ENCODE measurements at places on chromosomes 5 and 9. TPM values are rescaled to one million over a fixed set of nuclear protein-coding genes. Genes with fewer than 3 reads are reported as not detected.

GRCh38 chr5:54829102-54829501, 156.3 kb downstream of the ESM1 start:
- H3K4me1 ChIP-seq = peaks cover 3% of the 10 kb centered on the region
- no peak overlapping the region for H3K27ac ChIP-seq
- no peaks in the 10 kb centered on the region for H3K36me3 ChIP-seq
- DNase-seq = no peak

DNA sequence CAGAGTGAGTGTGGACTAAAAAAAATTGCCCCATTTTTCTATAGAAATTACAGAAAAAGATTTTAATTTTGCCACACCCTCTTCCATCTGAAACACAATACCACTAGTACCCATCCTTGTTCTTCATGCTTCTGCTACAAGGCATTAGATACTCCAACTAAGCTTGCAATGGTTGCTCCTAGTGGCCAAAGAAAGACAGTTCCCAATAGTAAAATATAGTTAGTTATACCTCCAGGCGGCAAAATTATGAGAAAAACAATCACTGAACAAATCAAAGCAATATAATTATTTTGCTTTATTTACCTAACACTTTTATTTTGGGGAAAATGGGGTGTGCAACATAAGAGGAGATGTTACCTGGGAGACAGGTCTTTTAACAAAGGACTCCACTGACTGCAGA, 101.2 kb downstream of the RAPGEF6 start:
- no peak overlapping the region for H3K27ac ChIP-seq
- no peak for DNase-seq
- H3K4me1 ChIP-seq = no peaks in the 10 kb centered on the region
- no peak overlapping the region for H3K4me3 ChIP-seq

DNA sequence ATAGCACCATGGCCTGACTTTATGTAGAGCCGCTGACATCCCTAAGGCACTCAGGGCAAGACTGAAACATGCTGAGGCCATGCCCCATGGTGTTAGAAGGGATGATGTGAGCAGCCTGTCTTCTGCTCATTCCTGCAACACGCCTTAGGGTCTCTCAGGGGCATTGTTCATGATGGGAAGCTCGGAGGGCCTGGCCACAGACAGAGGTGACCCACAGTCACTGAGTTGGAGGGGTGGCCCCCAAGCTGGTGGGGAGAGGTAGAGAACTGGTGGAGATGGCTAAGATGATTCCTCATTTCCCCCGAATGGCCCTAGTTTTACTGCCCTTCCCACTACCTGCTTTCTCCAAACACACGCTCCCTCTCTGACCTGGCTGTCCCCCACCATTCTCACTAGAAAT, 135.2 kb downstream of the BARX1 start:
- peaks cover 13% of the 10 kb centered on the region for H3K27me3 ChIP-seq
- peaks cover 7% of the 10 kb centered on the region for H3K4me1 ChIP-seq
- no peak for DNase-seq
- H3K36me3 ChIP-seq = no peaks in the 10 kb centered on the region
- H3K4me3 ChIP-seq = no peak overlapping the region

DNA sequence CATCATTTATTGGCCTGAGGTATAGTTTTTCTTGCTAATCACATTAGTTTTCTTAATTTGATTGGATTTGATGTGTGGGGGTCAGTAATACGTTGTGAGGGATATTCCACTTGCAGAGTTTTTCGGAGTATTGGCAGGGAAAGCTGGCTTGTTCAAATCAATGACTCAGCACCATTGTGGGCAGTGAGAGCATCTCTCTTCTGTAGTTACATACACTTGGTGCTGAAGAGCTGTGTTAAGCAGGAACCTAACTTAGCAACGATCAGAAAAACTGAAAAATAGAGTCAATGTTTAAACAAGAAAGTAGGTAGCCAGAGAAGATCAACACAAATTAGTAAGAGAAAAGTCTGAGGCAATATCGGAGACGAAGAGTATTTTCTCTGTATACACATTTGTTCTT, 344.6 kb upstream of the EDIL3 start:
- no peak overlapping the region for H3K4me3 ChIP-seq
- H3K27me3 ChIP-seq = no peaks in the 10 kb centered on the region
- no peak for DNase-seq
- no peaks in the 10 kb centered on the region for H3K36me3 ChIP-seq
- H3K4me1 ChIP-seq = no peaks in the 10 kb centered on the region

DNA sequence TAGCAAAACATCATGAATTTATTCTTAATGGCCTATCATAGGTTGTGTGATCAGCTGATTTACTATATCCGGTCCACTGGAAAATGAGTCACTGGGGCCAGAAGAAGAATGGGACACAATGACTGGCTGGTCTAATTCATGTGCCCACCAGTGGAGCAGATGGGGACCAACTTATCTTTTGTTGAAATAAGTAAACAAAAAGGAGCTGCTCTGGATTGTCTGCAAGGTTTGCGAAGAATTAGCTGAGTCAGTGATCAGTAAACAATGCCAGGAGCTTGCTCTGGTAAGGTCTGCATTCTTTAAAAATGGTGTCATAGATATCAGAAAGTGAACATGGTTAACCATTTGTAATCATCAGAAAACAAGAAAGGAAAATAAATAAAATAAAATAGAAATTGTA, 128.0 kb downstream of the RASEF start:
- DNase-seq = peak; percentile 31
- H3K36me3 ChIP-seq = no peaks in the 10 kb centered on the region
- H3K27ac ChIP-seq = peak overlapping the region; percentile 6
- H3K27me3 ChIP-seq = no peaks in the 10 kb centered on the region
- H3K4me3 ChIP-seq = no peak overlapping the region

GPRIN1 gene
- 0.67 TPM for total RNA-seq

SLC25A48 gene
- not detected for total RNA-seq

DNA sequence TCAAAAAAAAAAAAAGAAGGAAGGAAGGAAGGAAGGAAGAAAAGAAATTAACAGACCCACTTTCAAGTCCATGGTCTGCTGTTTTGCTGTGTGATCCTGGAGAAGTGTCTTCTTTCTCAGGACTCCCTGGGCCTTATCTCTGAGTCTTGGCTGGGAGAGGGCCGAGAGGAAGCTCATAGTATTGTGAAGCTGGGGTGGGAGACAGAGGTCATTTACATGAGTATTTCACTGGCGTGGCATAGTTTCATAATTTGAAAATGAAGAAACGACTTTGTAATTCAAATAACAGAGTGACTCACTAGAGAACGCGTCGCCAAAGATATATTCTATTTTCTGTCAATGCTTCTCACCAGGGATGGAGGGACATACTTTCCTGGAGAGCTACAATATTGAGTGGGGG, 2.4 kb upstream of the C9orf50 start:
- H3K36me3 ChIP-seq = no peaks in the 10 kb centered on the region
- peaks cover 38% of the 10 kb centered on the region for H3K27me3 ChIP-seq

All from neural progenitor cell (in vitro differentiated cells).